Cortex of kidney (tissue), 1 donor: ENCODE measurements at places on chromosomes 12 and 14.

DNA sequence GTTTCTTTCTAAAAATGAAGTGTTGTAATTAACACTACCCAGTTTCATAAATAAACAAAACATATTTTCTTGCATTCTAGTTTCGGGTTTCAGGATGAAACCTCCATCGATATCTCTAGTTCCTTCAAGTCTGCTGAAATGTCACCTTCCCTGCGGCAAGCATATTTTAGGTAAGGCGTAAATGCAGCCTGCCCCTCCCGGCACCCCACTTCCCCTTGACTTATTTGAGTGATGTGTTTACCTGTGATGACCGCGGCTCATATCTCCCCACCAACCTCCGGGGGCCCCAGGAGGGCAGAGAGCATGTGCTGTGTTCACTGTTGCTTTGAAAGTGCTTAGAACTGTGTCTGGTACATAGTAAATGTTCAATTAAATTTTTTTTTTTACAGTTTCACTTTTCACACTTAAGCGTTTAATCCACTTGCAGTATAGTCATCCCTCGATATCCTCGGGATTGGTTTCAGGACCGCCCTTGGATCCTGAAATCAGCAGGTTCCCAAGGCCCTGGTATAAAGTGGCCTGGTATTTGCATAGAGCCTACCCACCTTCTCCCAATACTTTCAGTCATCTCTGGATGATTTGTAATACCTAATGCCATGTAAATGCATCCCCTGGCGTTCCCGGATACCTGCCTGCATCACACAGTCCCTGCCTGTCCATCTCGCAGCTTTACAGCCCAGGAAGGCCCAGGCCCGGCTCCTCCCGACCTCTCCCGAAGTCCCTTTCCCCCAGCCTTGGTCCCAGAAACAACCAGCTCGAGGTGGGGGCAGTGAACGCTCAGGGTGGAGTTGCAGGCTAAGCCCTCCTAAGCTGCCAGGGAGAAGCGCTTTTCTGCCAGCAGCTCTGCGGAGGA lies 40.2 kb upstream of the FBRSL1 start:
- DNase-seq, result no peak

DNA sequence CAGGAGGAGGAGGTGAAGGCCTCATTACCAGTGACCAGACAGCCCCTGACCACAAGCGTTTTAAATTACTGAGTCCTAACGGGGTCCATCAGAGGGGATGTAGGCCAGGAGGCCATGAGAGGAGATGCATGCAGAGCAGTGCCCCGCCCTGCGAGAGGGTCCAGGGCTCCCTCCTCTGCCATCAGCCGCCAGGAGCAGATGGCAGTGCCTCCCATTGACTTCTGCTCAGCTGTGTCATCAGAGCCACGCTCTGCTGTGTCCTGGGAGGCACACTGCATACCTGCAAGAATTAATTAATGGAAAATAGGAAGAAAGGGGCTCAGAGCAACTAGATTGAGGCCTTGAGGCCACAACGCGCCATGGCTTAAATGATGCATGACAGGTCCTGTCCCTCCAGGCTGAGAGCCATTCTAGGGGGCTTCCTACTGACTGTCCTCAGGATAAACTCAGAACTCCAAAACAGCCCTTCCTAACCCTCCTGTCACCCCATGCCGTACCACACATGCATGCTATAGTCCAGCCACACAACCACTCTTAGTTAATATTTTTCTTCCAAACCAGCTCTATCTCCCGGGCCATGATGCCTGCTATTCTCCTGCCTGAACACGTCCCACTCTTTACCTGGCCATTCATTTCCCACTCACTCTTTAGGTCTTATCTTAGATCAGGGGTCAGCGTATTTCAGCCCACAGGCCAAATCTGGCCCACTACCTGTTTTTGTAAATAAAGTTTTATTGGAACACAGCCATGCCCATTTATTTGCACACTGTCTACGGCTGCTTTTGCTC lies 235.8 kb downstream of the KSR2 start:
- DNase-seq, result no peak

DNA sequence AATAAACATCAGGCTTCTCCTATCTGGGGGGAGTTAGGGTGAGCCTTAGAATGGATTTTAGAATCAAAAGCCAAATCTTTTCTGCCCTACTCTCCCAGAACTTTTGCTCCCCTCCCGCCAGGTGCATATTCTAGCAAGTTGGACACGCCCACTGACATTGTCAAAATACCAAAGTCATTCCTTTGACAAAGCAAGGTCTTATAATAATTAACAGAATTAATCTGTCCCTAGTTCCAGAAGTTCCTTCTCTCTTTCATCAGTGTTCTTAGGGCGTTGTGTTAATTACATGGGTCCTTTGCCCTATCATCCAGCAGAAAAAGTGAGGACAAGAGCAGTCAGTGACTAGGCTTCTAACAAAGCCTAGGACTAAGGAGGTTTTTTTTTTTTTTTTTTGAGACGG lies 2.4 kb downstream of the PRR13 start:
- no peak for DNase-seq

- DNase-seq, result no peak
Observed at GRCh38 chr12:80941916-80942315, 4.2 kb upstream of the LIN7A start.

GRCh38 chr14:63922696-63923421 lies 70.1 kb downstream of the SYNE2 start:
- no peak for DNase-seq

DNA sequence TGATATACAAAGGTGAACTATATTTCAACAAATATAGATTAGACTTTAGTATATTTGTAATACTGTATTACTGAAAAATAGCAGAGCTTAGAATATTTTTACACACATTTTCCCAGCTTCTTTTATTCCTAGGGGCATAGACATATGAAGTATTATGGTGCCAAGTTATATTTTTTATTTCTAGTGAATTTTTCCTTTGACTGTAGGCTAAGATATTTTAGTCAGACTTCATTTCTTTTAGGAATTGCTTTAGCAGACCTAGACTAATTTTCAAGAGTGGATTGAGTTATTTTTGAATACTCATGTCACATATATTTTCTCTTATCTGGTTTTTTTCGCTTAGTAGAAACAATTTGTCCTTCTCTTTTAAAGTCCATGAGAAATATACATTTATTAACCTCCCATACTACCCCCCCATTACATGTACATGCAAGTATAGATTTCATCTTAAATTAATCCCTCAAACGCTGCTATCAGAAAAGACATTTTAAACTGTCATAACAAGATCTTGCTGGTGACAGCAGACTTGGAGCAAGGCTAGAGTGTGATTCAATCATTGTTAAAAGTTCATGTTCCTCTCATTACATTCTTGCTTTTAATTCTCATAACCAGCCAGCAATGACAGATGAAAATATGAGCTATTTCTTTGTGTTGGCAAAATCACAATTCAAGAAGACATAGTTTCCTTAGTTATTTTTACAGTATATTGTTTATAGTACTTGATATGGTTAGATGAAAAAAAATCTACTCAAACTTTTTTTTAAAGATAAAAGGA lies 456.1 kb downstream of the AEBP2 start:
- no peak for DNase-seq
